ENCODE measurements at places on chromosomes 6 and 20. TPM values are rescaled to one million over a fixed set of nuclear protein-coding genes. Genes with fewer than 3 reads are reported as not detected.

DNA sequence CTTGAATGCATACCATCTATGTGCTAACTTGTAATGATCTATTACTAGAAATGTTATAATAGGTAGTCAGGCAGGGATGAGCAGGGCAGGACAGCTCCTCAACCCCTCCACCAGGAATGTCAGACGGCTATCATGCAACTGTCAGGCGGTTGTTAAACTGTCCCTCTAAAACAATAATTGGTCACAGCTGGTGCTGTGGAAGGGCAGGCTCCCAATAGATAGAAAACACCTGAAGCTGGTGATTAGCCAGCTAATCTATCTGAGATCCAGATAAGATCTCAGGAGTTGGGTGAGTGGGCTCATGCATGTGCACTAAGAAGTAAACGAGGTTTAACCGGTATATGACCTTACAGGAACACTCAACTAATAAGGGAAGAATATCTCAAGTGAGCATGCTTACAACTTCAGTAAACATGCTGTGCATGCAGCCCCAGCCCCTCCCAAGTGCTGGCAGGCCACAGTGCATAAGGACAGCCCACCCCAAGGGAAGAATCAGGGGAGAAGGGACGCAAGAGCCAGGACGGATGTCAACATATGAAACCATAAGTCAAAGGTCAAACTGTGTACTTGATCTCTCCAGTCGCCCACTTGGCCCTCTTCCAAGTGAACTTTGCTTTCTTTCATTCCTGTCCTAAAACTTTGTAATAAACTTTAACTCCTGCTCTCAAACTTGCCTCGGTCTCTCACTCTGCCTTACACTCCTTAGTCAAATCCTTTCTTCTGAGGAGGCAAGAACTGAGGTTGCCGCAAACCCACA, 566.2 kb upstream of the NRSN1 start:
- no peak for ATAC-seq

- peak; percentile 44 for ATAC-seq
These were observed 167.1 kb upstream of the ZNF337 start for GRCh38 chr20:25863536-25864325.

- ATAC-seq = peak; percentile 62
These were observed 43.3 kb downstream of the IRAK1BP1 start for GRCh38 chr6:78910591-78911171.

DNA sequence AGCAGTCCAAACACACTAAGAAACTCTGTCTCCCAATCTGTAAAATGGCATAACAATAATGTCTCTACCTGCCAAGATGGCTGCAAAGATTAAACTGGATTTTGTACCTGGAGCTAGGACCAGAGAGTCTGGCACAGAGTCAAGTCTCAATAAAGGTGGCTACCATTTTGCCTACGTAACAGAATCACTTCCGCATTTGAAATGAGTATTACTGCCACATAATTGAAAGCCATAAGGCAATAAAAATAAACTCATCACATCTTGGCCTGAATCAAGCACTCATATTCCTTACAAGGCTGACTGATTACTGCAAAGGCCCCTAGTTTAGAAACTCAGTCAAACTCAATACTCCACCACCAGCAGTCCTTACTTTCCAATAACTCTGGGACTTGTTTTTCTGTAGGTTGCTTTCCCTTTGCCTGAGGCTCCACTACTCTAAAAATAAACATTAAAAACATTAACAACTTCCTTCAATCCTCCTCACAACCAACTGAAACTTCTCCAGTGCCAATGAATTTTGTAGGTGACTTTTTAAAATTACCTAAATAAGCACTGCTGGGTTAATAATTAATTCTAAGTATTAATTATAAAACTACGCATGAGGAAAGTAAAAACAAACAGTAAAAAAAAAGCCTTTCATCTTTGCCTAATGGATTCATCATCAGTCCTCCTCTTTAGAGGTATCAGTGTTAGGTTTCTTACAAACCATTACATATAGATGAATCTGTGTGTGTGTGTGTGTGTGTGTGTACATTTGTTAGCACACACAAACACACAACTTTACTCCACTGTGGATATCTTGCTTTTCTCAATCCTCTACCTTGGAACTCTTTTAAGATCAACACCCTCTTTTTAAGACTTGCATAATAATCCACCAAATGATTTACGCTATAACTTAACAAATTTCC, 3.7 kb downstream of the KIF16B start:
- no peak for ATAC-seq

ADIG gene
- not detected for total RNA-seq
